Mammary epithelial cell (primary cell): ENCODE measurements at places on chromosomes 1 and 21.

DNA sequence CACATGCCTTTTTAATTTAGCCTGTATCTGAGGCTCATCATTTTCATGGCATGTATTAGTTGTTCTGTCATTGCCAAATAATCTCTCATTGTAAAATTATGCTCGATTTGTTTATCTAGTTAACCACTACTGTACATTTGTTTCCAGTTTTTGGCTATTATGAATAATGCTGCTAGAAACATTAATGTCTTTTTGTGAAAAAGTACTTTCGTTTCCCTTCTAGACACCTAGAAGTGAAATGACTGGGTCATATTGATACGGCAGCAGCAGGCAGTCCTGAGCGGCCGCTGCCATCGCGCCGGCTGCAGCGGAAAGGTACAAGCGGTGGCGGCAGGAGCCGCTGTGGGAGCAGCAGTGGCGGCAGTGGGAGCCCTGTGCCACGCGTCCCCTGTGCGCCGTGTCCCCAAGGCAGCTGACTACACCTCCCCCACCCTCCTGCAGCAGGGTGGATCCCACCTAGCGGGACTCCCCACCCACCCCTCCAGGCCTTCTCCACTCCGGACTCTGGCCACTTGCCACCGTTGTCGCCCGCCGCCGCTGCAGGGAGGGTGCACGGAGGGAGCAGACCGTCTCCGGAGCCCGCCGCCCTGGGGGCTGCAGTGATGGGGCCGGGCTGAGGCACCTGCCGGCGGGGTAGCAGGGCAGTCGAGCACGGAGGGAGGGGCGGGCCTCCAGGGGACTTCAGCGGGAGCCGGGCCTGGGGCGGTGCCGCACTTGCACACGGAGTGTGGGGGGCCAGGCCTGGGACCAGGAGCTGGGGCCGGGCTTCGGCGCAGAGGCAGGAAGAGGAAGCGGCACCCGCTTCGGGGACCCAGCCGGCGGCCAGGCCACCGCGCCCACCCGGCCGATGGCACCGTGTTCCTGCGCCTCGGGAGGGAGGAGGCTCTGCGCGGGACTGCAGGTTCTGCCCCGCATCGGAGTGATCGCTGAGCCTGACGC is 66.8 kb upstream of the RGS7 start:
- DNase-seq = no peak

- DNase-seq = no peak
Measured at GRCh38 chr1:48793863-48794262, 17.2 kb upstream of the BEND5 start.

DNA sequence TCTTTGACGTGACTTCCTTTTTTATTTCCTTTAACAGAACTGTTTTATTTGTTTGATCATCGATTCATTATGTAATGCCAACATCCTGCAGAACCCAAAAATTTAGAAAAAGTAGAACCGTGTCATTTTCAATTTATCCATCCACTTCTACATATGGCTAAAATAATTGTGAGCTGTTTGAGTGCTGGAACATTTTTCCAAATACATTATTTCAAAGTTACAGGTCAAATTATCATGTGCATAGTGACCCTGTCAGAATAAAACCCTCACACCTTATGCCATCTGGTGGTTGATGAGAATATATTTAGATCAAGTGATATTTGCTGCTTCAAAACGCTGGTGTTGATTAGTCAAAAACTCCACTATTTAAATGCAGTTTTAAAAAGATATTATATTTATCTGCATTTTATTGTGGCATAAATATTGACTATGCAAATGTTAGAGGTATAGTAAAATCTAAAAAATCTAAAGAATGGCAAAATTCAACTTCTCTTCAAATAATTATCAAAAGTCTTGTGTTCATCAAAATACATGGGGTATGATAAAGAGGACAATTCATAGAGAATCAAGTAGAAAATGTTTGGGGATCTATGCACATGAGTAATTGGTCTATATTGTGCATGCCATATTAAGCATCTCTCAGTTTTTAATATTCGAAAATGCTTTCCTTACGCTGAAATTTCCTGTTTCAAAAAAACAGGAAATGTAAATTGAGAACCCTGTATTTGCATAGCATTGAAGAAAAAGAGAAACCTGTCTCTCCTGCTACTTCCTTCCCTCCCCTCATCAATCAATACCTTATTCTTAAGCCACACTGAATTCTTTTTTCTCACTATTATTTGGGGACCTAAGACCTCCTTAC is 39.7 kb downstream of the UBE2U start:
- DNase-seq = peak; percentile 31

- DNase-seq = no peak
Measured at GRCh38 chr1:16988210-16988609, 7.8 kb upstream of the MFAP2 start.

DNA sequence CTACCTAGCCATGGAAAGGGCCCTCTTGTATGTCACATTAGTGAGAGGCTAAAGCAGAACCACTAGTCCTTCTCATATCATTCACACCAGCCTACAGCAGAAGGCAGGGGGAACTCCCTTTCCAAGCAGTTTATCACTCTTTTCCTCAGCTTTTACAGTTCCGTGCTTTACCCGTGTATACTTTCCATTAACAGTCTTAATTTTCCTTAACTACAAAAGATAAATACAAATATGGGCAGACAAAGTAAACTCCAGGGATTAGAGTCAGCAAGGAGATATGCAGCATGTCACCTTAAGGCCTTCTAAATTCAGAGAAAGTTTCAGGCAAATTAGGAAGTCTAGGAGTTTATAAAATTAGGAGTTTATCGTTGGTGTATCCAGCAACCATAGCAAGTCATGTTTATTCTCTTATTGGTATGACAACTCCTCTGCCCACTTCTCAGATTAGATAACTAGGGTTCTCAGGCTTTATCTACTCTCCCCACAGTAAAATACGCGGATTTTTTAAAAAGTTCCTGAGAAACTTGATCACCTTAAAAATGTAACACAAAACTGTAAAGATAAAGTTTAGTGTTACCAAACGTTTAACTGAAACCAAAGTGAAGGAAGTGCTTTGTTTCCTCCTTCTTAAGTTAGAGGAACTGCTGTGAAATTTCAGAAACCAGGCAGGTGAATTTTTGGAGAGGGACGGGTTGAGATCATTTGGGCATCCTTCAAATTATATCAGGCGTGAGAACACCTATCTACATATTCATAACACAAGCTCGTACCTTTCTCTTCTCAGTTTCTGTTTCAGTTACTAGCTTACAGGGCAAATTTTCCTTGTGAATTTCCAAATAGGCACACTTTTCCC is 42.7 kb upstream of the SLC19A2 start:
- no peak for DNase-seq

DNA sequence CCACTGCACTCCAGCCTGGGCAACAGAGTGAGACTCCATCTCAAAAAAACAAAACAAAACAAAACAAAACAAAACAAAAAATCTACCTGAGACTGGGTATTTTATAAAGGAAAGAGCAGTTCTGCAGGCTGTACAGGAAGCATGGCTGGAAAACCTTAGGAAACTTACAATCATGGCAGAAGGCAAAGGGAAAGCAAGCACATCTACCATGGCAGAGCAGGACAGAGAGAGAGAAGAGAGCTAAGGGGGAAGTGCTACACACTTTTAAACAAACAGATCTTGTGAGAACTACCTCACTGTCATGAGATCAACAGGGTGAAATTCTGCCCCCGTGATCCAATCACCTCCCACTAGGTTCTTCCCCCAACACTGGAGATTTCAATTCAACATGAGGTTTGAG is 198.3 kb upstream of the SAMSN1 start:
- no peak for DNase-seq

DNA sequence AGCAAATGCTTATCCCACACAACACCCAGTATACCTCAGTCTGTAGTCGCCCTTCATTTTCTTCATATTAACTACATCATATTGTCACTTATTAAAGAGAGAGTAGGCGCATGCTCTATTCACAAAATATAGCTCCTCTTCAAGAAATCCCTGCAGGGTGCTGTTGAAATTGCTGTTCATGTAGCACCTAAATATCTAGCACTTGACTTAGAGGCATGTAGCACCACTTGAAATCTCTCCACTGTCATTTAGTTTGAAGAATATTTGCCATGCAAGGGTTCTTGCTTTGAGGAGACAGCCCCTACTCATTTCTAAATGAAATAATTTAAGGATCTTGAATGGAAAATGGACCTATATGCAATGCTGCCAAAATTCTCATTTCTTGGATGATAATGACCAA is 20.9 kb upstream of the LRRC8B start:
- no peak for DNase-seq

DNA sequence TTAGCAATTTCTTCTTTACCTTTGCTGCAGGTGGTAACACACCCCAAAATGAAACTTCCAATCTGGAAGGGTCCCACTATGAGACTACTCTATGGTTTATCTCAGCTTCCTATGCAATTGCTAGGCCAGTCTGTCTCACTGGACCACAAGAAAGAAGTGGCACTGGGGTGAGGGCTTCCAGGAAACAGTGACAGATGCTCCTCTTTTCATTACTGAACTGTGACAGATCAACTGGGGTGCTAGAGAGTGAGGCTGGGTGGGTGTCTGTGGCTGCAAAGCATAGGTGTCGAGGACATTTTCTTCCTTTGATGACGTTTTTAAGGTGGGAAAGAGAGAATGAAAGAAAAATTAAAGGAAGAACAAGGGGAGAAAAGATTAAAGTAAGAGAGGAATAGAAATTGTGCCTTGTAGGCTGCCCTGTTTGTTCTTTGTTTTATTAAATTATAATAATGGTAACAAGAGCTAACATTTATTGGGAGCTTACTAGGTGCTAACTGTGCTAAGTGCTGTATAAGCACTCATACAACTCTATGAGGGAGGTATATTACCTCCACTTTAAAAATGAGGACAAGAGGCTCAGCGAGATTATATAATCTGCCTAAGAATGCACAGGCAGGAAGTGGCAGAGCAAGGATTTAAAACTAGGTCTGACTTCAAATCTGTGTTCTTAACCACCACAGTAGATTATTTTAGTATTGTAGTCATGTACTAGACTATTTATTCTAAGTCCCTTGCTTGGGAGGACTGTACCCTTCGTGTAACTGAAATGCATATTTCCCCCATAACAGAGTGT is 27.8 kb upstream of the DMRTA2 start:
- no peak for DNase-seq

DNA sequence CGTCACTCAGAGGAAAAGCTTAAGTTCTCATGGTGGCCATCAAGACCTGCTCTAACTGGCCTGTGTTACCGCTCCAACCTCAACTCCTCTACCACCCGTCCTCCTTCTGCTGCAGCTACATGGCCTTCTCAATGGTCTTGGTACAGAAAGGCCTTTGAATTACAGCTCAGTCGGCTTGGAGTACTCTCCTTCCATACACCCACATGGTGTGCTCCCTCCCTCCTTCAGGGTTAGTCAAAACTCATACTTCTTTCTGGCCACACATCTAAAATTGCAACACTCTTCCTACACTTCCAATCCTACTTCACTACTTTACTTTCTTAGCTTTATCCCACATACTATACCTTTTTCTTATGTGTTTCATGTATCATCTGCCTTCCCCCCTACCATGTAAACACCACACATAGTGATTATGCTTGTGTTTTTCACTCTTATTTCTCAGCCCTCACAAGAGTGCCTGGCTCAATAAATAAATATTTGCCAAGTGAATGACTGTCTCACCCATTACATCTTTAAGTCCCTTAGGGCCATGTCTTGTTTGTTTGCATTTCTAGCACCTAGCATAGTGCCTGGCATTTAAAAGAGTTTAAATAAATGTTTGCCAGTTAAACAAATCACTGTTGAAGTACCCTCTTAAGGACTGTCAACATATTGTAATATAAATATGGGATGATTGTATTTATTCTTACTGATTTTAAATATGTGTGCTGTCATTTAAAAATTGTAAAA is 37.6 kb upstream of the HMCN1 start:
- no peak for DNase-seq

DNA sequence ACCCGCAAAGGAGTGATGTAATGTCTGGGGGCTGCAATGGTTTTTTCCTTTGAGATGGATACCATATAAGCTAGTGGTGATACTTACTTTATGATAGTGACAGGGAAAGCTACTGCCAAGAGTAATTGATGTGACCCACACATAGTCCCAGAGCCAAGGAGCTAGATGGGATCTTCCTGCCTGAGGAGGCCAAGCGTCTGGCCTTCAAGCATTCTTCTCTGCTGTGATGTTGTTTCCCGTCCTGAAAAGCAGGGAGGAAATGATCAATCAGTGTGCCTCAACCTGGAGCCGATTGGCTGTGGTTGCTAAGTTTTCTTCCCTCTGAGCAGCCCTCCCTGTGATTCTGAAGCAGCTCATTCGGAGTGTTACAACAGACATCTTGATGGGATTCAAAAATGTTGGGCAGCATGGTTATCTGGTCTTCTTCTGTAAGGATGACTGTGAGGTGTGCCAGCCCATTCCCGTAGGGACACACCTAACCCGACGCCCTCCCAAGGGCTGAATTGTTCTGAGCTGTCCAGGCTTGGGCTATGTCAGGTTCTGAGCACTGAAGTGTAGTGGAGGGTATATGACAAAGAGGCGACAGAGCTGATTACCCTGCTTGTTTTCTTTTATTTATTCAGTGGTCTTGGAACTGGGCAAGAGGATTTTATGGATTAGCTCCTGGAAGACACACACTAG is 56.7 kb downstream of the UCK2 start:
- no peak for DNase-seq

DNA sequence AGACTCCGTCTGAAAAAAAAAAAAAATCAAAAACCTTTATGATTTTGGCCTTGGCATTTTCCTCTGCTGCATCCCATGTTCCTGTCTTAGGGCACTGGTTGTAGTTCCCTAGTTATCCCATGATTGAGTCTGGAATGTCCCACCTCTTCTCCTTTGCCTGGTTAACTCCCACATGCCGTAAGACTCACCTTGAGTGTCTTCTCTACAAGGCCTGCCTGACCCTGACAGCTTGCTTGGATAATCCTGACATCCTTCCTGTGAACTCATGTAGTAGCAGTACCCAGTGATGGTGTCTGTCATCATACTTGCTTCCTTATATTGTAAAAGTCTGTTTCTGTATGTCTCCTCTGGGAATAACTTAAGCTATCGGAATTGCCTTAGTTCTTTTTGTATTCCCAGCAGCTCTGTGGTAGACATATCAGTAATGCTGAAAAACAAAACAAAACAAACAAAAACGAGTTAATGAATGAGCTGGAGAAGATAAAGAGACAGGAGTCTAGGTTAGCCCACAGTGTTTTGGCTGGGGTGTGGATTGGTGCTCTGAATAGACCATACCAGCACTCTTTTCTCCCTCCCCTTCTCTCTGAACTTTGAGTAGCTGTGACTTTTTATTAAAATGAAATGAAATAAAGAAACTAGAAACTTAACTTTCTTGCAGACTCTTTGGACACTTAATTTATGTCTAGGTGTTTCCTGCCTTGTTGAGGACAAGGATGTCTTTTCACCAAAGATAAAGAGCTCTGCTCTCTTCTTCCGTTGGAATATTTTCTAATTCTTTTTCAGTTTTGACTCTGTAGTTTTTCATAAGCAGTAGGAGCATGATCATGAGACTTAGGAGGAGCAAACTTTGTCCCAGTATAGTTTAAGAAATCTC is 15.1 kb downstream of the NEK7 start:
- DNase-seq = no peak

DNA sequence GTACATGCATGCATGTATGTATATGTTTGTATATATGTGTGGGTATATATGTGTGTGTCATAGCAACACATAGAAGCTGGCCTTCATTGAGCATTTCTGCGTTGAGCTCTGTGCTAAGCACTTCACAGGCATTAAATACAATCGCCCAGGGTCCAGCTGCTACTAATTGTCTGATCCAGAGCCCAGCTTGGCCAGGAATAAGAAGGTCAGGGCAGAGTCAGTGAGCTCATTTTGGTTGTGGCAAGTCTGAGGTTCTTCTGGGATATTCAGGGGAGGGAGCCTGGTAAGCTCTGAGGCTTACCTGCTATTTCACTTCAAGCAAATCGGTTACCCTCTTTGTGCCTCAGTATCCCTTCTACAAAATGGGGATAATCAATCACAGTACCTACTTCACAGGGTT is 59.6 kb downstream of the FOXO6 start:
- no peak for DNase-seq
